ENCODE measurements at places on chromosomes 2 and 18.

- no peak for DNase-seq
Observed at GRCh38 chr2:11158916-11159573, 3.8 kb downstream of the SLC66A3 start.

GRCh38 chr2:238423561-238424312 is 3.0 kb upstream of the ASB1 start:
- no peak for DNase-seq

DNA sequence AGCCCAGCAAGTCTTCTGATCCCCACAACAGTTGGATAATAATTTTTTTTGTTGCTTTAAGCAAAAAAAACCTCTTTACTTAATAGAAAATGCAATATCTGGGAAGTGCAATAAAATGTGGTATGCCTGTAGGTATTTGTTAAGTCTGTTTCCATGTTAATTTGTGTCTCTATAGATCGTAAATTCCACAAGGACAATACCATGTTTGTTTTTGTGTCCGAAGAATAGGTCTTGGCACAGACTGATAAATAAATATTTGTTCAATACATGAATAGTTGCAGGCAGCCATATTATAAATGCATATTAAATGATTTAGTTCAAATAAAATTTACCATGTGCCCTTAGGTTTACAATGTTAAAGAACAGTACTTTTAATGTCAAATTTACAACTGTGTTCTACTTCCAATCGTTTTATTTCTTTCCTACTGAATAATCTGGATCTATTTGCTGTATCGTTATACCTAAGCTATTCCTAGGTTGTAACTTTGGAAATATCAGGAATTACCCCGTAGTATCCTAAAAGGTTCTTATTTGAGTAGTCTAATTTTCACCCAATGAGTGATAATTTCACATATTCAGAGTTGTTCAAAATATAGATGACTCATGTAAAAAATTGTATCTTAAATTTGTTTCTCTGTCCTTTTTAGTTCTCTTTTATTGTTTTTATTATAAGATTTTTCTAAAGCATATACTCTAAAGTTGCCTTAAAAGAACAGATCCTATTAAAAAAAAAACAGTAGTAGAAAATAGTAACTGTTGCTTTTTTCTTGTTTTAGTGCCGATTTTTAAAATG is 151.8 kb downstream of the EHBP1 start:
- no peak for DNase-seq

DNA sequence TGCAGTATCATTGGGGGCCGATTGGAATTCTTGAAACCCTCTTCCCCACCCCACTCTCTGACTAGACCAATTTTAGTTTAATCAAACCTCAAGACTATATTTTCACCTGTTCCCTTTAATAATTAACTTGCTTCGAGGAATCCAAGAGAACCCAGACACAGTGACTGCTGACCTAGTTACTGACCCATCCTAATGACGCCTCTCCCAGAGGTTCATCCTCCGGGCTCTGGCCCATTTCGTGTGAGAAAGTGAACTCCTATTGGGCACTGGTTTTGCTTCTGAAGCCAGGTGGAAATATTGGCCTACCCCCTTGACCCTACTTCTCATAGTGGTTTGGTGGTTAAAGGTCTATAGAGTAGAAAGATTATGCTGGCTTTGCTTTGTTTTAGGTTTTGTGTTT is 39.9 kb downstream of the RPL37A start:
- no peak for DNase-seq

- DNase-seq, result no peak
Observed at GRCh38 chr2:10845640-10846039, 33.1 kb upstream of the PDIA6 start.

- DNase-seq, result no peak
Observed at GRCh38 chr2:198880421-198880820, 577.3 kb downstream of the SATB2 start.

GRCh38 chr2:237909075-237909695 is 49.8 kb downstream of the RAMP1 start:
- no peak for DNase-seq

GRCh38 chr2:19349911-19350677 is 8.3 kb downstream of the OSR1 start:
- no peak for DNase-seq

DNA sequence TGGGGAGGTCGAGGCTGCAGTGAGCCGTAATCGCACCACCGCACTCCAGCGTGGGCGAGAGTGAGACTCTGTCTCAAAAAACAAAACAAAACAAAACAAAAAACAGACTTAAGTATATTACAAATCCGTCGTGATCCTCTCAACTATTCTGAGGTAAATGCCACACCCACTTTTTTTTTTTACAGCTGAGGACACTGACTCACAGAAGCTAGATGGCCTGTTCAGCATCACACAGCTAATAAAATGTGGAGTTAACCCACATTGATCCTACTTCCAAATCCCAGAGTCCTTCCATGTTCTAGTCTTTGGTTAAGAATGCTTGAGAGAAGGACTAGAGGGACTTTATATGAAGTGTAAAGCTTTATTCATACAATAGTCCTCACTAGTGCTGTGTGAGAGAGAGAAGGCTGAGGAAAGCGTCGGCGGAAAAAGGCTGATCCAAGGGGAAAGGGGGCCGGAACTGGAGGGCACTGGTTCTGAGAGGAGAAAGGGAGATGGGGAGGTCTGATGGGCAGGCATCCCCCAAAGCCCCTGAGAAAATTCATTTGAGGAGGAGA is 627 bp downstream of the RNF25 start:
- no peak for DNase-seq

GRCh38 chr2:42026272-42026671 is 21.5 kb upstream of the PKDCC start:
- DNase-seq, result no peak

GRCh38 chr2:10400568-10400977 is 47.6 kb downstream of the ODC1 start:
- DNase-seq, result no peak

GRCh38 chr18:44229693-44230108 is 451.0 kb upstream of the SETBP1 start:
- no peak for DNase-seq

GRCh38 chr2:239858179-239858578 is 167.0 kb downstream of the NDUFA10 start:
- no peak for DNase-seq

- no peak for DNase-seq
Observed at GRCh38 chr18:75115514-75115913, 93.4 kb downstream of the PTGR3 start.

- DNase-seq, result no peak
Observed at GRCh38 chr18:7064346-7064745, 53.3 kb downstream of the LAMA1 start.

DNA sequence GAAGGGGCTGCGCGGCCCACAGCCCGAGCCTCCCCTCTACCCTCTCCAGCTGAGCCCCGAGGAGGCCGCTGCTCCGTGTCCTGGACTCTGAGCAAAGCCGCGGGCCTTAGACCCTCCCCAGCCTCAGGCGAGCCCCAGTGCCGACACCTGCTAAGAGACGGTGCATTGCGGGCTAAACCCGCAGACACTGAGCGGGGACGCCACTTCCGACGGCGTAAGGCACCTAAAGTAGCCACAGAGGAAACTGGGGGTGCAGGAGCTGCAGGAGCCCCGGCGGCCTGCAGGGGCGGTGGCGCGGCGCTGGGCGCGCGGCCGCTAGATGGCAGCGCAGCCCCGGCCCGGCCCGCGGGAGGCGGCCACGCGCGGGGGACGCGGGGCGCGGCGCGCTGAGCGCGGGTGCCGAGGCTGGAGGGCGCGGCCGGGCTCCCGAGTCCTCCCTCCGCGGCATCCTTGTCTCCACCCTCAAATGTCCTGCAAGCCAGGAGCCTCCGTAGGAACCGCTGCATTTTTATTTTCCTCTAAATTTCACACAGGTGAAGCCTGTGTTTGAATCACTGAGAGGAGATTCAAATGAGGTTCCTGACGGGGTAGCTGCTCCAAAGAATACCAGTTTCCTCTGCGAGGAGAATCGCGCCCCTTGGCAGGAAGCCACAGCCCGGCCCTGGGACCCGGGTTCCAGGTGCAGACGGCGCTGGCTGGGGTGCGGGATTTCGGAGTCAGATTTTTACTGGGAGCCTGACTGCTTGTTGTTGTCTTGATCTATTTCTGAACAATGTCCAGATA is 650.5 kb downstream of the GALR1 start:
- peak; percentile 22 for DNase-seq

GRCh38 chr18:58527952-58528287 is 101.0 kb downstream of the ALPK2 start:
- DNase-seq, result no peak

DNA sequence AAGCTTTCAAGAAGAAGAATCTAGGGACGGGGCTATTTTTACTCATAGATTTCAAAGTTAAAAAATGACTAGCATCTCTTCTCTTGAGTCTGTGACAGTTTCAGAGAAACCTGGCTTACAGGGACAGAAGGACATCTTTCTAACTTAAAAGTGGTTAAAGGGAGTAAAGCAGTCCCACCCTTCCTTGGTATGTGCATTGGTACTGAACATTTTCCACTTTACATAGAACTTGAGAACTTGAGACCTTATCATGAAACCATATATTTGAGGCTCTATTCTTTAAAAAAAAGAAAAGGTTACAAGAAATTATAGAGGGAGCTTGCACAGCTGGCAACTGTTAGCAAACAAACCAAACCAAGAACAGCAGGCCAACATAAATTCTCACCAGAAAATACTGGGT is 73.4 kb upstream of the GAREM1 start:
- DNase-seq, result no peak

GRCh38 chr18:59249199-59249774 is 24.0 kb downstream of the RAX start:
- no peak for DNase-seq

GRCh38 chr2:127585270-127585807 is 49.9 kb downstream of the MYO7B start:
- no peak for DNase-seq

DNA sequence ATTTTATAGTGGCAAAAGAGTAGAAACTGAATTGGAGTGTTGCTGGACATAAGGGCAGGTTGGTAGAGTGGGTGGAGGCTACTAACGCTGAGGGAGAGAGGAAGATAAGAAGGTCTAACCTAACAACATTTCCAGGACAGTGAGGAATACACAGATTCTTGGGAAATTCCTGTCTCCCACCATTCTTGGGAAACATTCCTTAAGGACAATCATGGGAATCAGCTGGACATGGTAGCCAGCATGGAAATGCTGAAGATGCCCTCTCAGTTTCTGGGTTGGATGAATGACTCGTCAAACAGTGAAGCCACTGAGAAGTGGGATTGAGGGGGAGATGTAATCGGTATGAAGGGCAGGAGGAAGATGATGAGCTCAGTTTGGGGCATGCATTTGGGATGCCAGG is 265.4 kb downstream of the AFF3 start:
- DNase-seq, result no peak

- DNase-seq, result no peak
Observed at GRCh38 chr2:109046925-109047508, 58.0 kb upstream of the EDAR start.

DNA sequence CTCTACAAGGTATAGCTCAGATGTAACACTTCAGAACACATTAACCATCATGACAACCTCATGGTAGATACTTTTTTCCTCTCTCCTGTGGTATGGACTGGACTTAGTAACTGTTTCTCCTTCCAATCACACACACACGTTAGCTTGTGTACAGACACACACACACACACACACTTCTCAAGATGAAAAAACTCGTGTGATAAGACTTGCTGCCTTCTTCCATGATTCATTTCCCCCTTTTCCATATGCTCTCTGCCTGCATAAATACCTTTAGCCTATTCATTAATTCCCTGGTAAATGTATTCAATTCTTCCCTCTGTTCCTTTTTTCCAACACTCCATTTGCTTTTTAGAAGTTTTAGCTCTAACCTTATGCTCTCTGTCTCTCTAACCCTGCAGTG is 118.9 kb upstream of the TANK start:
- no peak for DNase-seq

DNA sequence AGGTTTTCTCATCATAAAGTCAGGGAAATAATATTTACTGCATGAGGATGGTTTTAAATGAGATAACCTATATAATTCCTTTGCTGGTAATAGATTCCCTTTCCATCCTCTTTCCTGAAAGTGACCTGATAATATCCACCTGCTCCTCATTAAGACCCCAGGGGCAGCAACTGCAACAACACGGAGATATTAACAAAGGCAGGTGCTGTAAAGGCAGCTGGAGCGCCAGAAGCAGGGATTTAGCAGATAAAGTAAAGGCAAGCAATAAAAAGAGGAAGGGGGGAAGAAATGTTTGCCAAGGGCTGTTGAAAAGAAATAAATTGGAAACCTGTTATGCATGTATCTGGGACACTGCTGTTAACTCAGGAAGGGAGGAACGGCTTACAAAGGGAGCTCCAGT is 472.6 kb upstream of the KLHL29 start:
- DNase-seq, result no peak

- DNase-seq, result no peak
Observed at GRCh38 chr2:110980339-110981062, 140.2 kb upstream of the BCL2L11 start.

DNA sequence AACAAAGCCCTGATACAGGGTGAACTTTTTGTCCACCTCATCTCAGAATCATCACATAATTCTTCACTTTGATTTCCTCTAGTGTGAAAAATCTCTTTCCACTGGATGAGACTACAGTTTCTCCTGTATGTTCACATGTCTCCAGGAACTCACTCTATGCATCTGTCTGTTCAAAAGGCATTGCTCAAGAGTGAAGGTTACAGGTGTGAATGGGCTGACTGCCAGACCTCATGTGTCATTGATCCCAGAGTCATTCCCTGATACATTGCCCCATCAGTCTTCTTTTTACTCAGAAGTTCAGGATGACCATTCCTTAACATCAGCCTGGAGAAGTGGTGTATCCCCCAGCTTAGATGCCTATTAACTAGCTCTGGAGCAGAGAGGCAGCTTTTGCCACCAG is 4.4 kb upstream of the DSC3 start:
- DNase-seq, result no peak

DNA sequence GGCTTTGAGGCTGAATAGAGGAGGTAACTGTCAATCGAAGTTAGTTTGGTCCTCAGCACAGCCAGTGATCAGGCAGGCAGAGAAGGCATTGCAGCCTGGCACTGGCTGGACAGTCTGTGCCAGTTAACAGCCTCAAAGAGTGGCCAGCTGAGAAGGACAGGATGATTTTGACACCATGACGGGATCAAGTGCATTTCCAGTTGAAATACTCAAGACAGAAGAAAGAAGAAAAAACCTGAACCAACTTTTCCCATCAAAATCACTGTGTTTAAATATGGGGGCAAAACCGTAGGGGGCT is 96.7 kb upstream of the ZCCHC2 start:
- no peak for DNase-seq

- DNase-seq, result no peak
Observed at GRCh38 chr2:36052819-36053218, 302.8 kb upstream of the CRIM1 start.

GRCh38 chr2:199465988-199466691 is 8.4 kb upstream of the SATB2 start:
- DNase-seq, result no peak

DNA sequence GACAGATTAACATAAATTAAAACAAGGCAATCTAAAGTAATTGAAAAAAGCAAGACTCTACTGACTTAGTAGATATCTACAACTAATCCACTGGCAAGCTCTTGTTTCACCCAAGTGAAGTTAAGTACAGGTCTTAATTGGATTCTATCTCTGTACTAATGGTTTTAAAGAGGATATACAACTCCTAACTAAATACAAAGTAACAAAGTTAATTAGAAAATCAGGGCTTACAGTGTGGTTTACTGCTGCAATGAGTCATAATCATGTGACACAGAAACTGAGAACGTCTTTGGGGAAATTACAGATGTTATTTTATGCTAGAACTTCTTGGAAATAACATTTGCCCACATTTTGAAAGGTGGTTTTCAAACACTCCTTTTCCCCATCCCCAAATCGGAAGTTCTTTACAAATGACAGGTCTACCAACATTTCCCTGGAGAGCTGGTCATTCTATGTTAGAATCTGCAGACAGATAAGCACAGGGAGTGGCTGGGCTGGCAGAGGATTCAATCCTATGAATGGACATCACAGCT is 245.3 kb downstream of the STK39 start:
- no peak for DNase-seq
